ENCODE measurements at places on chromosomes 2 and 18.

DNA sequence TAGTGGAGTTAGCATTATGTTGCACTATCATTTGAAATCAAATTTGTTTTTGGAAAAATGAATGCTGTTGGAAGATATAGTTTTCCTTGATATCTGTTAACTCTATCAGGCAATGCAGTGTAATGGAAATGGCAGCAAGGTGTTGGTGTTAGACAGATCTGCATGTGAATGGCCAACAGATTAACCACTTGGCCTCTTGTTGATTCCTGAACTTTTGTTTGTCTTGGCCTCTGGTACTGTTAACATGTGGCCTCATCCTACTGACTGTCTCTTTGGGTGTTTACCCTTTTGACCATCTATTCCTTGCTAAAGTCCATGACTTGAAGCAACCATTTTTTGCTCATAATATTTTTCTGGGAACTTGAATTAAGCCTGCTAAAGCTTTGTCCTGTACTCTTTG lies 110.2 kb upstream of the CDH2 start:
- ATAC-seq: no peak

DNA sequence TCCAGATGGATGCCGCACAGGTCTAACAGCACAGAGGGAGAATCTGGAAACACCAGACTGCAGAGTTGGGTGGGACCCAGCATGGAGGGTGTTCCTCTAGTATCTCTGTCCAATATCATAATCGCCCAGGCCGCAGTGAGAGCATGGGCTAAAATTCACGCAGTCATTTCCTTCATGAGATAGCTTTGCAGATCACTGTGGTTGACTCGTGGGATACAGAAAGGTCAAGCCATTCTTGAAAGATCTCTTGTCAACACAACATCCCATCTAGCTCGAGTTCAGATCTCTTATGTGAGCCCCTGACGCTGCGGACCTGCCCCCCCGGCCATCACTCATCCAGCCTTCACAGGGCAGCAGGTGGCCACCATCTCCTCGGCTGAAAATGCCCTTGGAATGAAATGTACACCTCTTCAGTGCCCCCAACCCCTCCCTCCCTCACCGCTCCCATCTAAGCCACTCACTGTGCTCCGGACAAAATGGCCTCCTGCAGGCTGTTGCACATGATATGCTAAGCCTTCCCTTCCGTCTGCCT lies 45.9 kb downstream of the FOSL2 start:
- ATAC-seq: no peak

GRCh38 chr18:26301681-26302080 lies 75.4 kb downstream of the TAF4B start:
- no peak for ATAC-seq

- no peak for ATAC-seq
These were observed 113.9 kb downstream of the USP34 start for GRCh38 chr2:61356958-61357350.

GRCh38 chr2:71101656-71102055 lies 28.4 kb downstream of the MCEE start:
- peak; percentile 72 for ATAC-seq

- ATAC-seq: no peak
These were observed 328.8 kb upstream of the SLC14A2 start for GRCh38 chr18:45286431-45286830.

DNA sequence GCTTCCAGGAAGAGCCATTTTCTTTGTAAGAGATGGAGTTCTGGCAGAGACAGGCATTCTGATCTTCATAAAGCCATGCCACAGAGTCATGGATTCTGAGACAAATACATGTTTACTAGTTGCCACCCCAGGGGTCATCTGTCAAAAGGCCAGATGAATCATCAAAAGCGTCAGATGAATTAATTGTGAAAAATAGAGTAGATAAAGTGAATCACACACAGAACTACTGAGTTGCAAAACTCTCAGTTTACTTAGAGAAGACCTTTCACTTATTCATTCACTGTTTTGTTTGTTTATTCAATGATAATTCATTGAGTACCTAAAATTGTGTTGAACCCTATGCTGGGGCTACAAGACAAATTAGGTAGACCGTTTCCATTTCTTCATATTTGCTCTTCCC lies 157.7 kb upstream of the SERPINE2 start:
- ATAC-seq: no peak

DNA sequence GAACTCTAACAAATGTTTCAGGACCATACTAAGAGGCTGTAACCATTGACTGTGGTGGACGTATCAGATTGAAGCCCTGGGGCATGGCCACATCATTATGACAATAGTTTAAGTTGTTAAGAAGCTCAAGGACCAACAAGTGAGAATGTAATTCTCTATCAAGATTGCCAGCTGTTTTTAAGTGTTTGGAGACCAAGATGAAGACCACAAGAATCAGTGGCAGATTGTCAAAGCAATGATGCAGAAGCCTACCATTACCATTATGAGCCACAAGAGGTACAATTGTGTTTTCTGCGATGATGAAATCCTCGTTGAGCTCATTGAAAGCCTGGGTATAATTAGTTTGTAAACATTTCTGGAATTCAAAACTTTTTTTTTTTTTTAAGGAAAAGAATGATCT lies 261.1 kb upstream of the ZEB2 start:
- no peak for ATAC-seq

DNA sequence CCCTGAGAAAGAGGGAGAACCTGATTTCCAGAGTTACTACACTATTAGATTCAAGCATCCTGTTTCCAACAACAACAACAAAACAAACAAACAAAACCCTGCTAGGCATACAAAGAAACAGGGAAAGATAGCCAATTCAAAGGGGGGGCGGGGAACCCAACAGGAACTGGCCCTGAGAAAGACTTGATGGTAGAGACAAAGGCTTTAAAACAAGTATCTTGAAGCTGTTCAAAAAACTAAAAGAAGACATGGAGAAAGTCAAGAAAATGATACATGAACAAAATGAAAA lies 147.1 kb downstream of the THADA start:
- no peak for ATAC-seq

DNA sequence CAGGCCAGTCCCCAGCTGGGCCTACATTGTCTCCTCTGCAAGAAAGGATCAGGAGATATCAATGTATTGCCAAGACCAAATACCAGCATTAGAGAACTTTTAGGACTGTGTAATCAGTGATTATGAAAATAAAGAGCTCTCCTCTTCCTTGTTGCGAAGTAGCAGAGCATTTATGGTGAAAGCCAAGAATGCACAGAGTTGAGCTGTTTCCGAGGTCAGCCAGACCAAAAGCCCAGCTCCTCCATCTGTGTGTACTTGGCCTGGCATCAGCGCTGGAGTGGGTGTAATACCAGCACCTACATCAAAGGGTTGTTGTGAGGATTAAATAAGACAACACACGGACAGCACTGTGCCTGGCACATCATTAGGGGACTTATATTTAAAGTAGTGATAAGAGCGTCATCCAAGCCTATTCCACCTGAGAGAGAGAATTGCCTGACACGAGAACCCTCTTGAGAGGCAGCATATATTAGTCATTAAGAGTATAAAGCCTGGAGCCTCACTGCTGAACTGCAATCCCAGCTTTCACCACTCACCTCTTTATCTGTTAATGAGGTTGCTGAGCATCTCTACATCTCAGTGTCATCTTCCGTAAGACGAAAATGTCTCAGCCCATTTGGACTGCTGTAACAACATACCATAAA lies 7.4 kb upstream of the SLC16A14 start:
- no peak for ATAC-seq

DNA sequence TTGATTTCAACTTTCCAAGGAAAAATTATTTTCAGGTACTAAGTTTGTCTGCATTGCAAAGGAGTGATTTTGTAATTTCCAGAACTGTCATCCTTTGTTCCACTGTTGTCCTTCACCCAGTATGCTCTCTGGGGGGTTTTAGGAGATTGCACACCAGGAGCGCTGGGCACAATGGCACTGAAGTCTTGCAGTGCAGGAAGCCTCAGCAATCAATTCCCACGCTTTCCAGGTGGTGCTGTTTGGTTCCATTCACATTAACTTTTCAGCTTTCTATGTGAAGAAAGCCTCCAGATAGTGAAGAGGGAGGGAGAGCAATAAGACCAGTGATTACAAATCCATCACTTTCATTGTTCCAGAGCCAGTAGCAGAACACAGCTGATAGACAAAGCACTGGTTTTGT lies 344.0 kb upstream of the VWC2L start:
- ATAC-seq: no peak

DNA sequence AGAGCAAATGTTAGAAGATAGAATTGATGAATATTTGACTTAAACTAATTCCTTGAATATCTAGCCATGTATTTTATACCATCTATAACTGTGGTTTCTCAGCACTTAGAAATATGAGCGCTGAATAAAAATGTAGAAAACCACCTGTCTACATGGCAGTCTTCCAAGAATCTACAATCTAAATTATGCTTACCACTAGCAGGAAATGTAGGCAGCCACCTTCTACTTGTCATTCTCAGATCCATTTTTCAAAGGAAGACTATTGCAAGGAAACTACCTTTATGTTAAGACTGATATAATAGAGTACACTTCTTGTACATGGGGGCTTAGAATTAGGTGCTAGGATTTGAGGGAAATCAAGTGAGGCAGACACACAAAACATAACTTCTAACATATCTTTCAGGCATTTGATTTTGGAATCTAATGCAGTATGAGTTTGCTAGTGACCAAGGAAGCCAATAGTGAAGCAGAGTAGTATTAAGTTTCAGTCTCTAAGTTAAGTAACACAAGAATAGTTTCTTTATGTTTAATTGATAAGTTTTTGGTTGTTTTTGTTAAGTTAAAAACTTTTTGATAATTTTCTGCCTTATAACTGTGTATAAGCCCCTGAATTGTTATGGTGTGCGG lies 175.9 kb upstream of the ITGA4 start:
- no peak for ATAC-seq

- no peak for ATAC-seq
These were observed 15.3 kb downstream of the TET3 start for GRCh38 chr2:73999881-74000597.

DNA sequence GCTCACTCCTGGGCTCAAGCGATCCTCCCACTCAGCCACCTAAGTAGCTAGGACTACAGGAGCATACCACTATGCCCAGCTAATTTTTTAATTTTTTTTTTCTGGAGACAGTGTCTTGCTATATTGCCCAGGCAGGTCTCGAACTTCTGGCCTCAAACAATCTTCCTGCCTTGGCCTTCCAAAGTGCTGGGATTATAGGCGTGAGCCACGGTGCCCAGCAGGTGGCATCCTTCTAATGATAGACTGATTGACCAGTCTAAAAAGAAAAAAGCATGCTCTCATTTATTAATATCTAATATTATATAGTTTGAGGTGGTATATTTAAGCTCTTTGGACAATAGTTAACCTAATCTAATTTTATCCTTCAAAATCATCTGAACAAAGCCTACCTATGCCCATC lies 198.6 kb downstream of the CAMKMT start:
- ATAC-seq: peak; percentile 28

DNA sequence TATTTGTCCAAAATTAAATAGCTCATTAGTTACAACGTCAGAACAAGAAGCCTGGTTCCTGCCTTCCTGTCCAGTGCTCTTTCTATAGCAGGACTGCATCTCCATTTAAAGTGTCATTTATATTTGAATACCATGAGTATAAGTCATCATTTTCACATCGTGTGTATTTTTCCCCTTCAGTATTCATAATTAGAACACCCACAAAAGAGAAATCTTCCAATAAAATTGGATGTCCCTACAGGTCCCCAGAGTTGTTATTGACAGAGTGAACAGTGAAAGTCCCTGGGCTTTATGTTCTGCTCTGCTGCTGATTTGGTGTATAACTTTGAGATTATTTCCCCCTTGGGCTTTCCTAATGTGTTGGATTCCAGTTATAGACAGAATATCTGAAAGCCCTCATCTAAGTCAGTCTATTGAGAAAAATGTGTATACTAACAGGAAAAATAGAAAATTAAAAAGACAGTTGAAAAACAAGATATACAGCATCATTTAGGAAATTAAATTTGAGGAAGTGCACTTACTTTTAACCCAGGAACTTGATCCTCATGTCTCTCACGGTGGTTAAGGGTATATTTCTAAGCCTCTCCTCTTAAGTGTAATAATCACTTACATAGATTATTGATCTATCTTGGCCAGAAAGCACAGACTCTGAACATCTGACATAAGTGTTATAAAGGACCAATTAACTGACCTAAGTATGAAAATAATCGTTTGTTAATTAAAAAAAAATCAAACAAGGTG lies 15.2 kb upstream of the REV1 start:
- ATAC-seq: peak; percentile 34

DNA sequence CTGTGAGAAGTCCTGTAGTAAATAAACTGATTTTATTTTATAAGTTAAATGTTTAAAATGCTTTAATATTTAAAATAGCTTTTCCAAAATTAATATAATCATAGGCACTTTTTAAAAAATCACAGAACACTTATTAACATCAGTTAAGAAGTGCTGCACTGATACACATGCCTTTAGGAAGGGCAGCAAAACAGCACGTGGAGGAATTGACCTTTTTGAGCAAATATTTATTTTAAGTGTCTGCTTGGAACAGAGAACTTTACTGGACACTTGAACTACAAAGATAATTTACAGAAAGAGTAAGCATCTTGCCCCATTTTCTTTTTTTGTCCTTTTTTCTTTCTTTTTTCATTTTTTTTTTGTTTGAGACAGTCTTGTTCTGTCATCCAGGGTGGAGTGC lies 87.7 kb upstream of the NARS1 start:
- no peak for ATAC-seq

DNA sequence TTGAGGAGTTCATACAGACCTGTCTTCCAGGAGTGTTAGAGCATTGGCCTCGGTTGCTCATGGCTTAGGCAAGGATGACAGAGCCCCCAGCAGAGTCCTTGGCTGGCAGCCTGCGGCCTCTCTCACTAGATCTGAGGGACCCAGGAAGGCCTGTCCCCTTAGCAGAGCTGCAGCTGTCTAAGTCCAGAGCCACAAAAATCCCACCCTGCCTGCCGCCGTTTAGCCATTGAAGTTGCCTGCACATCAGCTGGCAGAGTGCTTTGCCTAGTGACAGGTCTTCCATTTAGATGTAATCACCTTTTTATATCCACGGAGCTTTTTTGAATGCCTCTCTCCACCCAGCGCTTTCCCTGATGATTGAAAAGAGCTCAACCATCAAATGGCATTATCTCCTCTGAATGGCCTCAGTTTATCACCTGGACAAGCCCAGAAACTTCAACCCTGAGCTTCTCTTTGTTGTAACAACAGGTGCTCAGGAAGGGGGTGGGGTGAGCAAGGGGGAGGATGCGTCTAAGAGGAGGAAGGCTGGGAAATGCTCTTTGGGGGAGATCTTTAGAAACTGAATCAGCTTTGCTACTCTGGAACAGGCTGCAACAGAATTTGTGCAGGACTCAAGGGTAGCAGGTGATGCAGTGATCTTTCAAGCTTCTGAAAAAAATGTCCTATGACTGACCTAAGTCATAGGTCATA lies 71.9 kb downstream of the TNP1 start:
- ATAC-seq: no peak

GRCh38 chr2:43106559-43107527 lies 119.6 kb downstream of the ZFP36L2 start:
- no peak for ATAC-seq

DNA sequence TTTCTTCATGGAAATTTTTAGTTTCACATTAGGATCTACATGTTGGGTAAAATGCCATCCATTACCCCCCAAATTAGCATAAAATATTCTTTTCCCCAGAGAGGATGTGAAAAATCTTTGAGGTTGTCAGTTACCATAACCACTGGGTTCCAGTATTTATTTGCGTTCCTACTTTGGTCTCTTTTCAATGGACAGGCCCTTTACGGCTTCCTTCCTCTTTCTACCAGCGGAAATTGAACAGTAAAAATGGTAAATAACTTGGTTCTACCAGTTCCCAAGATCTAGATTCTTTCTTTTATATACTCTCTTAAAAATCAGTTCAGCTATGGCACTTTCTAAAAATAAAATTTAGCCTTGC lies 169.2 kb upstream of the APCDD1 start:
- ATAC-seq: no peak
